ENCODE measurements at places on chromosomes 3 and 15.

GRCh38 chr3:177615015-177615414, 417.7 kb upstream of the TBL1XR1 start:
- no peak for DNase-seq

DNA sequence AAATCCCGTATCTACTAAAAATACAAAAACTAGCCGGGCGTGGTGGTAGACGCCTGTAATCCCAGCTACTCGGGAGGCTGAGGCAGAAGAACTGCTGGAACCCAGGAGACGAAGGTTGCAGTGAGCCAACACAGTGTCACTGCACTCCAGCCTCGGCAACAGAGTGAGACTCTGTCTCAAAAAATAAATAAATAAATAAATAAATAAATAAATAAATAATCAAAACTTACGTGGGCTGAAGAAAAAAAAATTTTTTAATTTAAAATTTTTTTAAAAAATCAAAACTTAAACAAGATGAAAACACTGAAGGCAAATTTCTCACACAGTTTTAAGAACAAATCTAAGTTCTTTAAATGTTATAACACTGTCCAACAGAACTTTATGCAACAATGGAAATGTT, 14.4 kb downstream of the MSL2 start:
- no peak for DNase-seq

- DNase-seq: no peak
Observed at GRCh38 chr3:124063197-124063909, 71.4 kb upstream of the ROPN1 start.

DNA sequence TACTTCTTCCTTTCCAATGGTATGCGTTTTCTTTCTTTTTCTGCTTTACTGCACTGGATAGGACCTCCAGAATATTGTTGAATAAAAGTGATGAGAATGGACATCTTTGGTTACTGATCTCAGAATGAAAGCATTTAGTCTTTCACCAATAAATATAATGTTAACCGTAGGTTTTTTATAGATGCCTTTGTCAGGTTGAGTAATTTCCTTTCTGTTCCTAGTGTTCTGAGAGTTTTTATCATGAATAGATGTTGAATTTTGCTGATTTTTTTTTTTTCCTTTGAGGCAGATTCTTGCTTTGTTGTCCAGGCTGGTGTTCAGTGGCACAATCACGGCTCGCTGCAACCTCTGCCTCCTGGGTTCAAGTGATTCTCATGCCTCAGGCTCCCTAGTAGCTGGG, 158.4 kb downstream of the KLHL25 start:
- no peak for DNase-seq
